ENCODE measurements at places on chromosomes 2 and 18.

GRCh38 chr18:79987566-79987965 is 797 bp downstream of the TXNL4A start:
- no peak for DNase-seq

DNA sequence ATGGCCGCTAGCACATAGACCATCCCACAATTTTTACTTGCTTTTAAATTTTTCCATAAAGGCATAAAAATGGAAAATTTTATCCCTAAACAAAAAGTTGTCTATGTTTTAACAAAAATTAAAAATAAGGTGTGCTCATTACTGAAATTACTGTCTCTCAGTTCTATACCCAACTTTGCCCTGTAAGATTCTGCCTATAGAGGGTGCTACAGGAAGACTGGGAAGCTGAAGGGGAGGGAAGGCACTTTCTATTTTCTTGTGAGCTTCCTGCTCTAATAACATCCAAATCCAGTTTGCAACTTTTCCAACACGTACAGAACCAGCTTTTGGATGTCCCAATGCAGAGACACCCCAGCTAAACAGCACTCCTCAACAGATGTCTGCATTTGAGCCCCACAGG is 666.9 kb downstream of the PLCL1 start:
- DNase-seq: no peak

DNA sequence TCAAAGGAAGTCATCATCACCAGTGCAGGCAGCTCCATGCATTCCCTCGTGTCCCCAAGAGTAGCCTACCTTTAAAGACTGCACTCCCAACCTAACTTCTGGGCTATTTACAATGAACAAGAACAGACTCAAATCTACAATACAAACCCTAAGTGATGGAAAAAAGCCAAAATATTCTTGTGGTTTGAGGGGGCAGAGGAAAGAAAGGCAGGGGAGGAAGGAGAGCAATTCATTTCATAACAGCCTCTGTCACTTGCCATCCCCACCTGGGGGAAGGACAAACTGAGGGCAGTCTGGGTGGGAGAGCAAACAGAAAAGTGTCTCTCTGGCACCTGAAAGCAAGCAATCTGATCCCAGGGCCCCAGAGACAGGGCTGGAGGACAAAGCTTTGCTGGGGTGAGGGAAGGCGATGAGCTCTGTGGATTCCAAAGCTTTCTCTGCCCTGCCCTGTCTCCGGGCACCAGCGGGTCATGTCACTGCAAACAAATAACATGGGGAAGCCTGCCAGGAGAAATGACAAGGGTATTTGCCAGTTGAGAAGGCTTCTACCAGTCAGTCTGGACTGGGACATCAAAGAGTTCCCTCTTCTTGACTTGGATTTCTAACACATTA is 528.0 kb upstream of the TNP1 start:
- no peak for DNase-seq

DNA sequence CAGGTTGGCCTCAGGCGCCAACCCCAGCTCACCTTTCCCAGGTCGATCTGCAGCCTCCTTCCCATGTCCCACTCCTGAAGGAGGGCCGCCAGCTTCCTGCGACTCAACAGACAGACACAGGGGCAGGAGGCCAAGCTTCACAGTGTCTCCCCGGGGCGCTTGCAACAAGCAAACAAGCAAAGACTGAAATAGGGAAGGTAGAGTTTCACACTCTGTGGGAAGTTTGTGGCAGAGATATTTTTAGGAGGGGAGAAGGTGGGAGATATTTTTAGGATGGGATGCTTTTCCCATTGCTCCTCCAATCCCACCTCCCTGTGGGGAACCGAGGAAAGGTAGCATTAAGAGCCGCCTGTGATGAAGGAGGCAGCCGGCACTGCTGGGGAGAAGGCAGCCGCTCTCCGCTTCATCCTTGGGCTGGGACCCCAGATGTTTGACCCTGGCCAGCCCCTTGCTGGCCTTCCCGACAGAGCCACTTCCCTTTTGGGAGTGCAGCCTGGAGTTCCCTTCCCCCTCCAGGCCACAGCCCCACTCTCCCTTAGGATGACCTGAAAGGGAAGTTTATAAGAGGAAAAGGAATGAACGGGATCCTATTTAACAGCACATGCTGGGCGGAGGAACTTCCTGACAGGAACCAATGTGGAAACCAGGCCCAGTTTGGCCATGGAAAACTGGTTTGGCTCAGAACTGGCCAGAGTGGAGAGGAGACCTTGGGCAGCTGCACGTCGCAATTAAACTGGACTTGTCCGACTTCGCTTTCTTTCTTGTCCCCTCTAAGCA is 142.2 kb upstream of the SMAD2 start:
- peak; percentile 32 for DNase-seq

DNA sequence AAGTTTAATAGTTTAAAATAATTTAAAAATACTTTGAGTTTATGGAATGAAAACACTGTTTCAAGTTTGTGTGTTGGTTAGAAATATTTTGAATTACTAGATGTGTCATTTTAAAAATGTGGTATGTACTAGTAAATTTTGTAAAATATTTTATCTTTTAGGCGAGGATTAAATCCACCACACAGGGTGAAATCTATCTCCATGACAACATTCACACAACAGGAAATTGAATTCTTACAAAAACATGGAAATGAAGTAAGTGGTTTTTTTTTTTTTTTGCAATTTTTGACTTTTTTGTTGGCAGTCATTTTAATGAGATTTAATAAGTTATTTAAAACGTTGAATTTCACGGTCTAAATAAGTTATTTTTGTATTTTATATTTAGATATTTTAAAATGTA is 19.4 kb downstream of the AGFG1 start:
- DNase-seq: no peak

GRCh38 chr2:50647381-50647780 is 384.6 kb downstream of the NRXN1 start:
- no peak for DNase-seq

GRCh38 chr2:31235504-31235902 is 1.6 kb downstream of the EHD3 start:
- peak; percentile 82 for DNase-seq

DNA sequence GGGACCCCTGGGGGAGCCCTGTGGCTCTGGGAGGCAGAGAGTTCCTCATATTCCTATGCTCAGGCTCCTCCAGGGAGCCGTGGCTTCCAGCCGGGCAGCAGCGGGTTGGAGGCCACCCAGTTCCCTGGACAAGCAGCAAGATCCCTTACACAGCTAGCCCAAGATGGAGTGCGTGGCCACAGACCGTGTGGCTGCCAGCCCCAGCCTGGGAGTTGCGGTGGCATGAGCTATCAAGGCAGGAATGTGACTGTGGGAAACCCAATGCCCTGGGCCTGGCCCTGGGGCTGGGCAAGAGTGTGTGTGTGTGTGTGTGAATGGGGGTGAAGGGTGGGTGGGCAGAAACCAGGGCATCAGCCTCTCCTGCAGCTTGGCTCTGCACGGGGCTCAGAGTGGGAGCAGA is 130.5 kb downstream of the DYSF start:
- DNase-seq: peak; percentile 46

DNA sequence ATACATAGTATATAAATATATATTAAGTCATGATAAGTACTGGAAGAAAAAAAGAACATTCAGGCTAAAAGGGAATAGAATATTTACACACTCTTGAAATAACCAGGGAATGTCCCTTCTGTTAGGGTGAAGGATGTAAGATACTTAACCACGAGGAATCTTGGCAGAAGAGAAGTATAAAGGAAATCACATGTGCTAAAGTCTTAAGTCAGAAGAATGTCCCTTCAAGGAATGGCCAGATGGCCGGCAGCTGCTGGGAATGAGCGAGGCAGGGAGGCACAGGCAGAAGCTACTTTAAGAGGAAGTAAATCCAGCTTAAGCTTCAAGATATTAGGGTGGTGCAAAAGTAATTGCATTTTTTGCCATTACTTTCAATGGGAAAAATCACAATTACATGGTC is 5.5 kb downstream of the CCDC102B start:
- peak; percentile 94 for DNase-seq

DNA sequence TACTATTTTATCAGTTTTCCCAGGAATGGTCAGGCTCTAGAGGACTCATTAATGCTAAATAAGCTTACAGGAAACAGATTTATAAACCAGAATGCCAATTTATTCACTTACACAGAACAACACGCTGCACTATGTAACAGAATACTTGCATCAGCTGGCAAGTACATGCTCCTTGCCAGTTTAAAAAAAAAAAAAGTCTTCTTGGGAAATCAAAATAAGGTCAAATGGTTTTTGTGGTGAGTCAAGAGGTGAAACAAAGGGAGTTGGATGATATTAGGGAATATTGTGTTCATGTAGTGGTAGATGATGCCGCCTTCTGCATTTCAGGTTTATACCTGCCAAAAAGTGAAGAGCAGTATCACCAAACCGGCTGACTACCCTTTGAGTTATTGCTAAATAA is 1322.1 kb upstream of the ZEB2 start:
- DNase-seq: peak; percentile 73

DNA sequence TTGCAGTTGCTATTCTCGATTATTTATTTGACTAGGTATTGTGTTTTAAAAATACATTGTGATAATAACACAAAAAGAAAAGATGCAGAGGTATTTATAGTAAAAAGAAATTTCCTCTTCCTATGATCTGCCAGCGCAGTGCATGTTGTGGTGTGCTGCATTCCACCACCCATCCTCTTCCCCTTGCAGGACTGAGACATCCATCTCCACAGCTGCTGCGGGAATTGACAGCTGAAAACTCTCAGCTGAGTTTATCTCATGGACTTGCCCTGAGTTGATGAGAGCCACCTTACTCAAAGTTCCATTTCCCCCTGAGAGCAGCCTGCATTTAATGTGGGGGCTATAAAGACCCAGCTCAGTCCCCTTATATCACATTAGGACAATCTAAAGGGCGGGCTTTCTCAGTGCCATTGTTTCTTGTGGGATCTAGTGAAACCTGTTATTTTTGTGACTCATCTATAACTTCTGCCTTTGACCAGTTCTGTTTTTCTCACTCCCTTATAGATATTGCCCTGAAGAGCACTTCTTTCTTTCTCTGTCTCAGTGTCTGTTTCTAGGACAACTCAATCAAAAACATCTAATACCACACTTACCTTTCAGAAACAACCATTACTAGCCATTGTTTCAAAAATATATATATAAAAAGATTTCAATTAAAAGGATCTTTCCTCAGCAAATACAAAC is 698.5 kb downstream of the NR4A2 start:
- DNase-seq: no peak

- DNase-seq: no peak
Observed at GRCh38 chr2:98012561-98012991, 16.8 kb upstream of the TMEM131 start.

GRCh38 chr2:116452651-116453050 is 1361.8 kb upstream of the DDX18 start:
- DNase-seq: no peak

- no peak for DNase-seq
Observed at GRCh38 chr2:47072728-47073191, 82.3 kb downstream of the STPG4 start.

DNA sequence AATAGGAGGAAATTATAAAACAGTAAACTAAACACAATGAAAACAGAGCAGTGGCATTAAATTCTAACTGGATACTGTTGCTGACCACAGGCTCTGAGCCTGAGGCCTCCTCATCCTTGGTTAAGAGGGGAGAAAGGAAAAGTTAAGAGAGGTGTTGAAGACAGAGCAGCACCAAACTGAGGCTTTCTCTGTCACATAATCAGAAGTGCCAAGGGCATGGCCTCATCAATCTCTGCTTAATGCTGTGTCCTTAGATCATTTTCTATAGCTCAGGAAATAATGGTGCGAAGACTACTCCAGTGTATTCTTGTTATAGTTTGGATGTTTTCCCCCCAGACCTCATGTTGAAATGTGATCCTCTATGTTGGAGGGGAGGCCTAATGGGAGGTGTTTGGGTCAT is 160.9 kb upstream of the SLC1A4 start:
- DNase-seq: no peak

- no peak for DNase-seq
Observed at GRCh38 chr2:151777487-151777886, 43.2 kb upstream of the NEB start.

GRCh38 chr2:37181726-37182684 is 6.5 kb downstream of the SULT6B1 start:
- no peak for DNase-seq

DNA sequence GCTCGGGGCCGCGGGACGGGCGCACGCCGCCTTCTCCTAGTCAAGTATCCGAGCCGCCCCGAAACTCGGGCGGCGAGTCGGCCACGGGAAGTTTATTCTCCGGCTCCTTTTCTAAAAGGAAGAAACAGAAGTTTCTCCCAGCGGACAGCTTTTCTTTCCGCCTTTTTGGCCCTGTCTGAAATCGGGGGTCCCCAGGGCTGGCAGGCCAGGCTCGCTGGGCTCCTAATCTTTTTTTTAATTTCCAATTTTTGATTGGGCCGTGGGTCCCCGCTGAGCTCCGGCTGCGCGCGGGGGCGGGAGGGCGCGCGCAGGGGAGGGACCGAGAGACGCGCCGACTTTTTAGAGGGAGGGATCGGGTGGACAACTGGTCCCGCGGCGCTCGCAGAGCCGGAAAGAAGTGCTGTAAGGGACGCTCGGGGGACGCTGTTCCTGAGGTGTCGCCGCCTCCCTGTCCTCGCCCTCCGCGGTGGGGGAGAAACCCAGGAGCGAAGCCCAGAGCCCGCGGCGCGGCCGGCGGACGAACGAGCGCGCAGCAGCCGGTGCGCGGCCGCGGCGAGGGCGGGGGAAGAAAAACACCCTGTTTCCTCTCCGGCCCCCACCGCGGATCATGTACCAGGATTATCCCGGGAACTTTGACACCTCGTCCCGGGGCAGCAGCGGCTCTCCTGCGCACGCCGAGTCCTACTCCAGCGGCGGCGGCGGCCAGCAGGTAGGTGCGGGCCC is 617 bp downstream of the FOSL2 start:
- DNase-seq: peak; percentile 76

DNA sequence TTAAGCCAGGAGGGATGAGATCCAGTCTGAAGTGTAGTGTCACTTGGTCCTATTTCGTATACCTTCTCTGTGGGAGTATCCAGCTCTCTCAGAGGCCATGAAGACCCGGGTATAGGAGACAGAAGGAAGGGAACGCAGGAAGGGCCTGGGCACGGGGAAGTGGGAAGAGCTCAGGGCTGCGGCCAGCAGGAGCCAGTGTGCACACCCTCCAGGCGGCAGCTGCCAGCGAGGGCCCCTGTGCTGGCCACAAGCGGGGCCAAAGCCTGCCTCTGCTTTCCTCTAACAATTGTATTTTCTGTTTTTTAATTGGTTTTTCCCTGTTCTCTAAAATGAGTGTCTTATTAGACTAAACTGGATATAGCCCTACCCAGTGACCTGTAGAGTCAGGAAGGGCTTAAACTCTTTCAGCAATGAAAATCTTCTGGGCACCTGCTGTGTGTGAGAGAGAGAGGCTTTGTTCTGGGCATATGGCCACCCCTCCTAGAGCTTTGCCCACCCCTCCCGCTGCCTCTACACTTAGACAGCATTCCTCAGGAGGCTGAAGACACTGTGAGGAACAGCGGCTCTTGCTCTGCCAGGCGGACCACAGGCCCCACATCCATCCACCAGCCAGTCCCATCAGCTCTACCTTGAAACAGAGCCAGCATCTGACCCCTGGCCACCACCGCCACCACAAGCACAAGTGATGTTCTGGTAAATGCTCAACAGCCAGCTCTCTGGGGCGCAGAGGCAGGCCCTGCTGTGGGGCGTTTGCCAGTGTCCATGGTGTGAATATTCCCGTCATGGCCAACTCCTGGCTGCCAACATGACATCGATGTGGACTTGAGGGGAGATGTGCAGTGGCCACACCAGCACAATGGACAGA is 9.5 kb downstream of the GPR17 start:
- DNase-seq: no peak

GRCh38 chr2:100185516-100185915 is 43.1 kb upstream of the AFF3 start:
- DNase-seq: no peak

GRCh38 chr18:79523736-79524180 is 128.0 kb downstream of the NFATC1 start:
- no peak for DNase-seq

Data from fibroblast of gingiva (primary cell).